ENCODE measurements at places on chromosomes 11 and 22. TPM values are rescaled to one million over a fixed set of nuclear protein-coding genes. Genes with fewer than 3 reads are reported as not detected.

The EHF gene
- not detected for total RNA-seq

The MPZL2 gene
- not detected for total RNA-seq

The PGM2L1 gene
- total RNA-seq = 2.0 TPM

The RIC3 gene
- not detected for total RNA-seq

The MN1 gene
- total RNA-seq = 4.5 TPM

The CAT gene
- 53.9 TPM for total RNA-seq

The HORMAD2 gene
- not detected for total RNA-seq

GRCh38 chr11:46700241-46701077 is at the start of the genes ARHGAP1 and ZNF408:
TSS of gene ARHGAP1 (minus strand) at chr11:46700619. CDS start at chr11:46696107, 4,512 bp downstream.
TSS of gene ZNF408 (plus strand) at chr11:46701031. CDS start at chr11:46701048, 17 bp downstream.
- DNase-seq = peak; percentile 99

DNA sequence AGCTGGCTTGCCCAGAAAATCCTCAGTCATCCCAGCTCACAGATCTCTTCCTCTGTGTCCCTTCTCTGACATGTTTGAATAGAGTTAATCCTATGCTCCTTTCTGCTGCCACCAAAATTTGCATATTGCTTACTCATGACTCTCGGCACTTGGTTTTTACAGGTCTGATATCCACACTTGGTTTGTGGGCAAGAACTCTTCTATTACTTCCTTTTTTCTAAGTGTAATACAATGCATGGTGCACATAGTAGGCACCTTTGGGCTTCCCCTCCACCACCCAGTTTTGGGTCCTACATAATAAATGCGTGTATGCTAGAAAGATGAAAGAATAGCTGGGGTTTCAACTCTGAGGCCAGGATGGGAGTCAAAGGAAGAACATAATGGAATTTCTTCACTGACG is 69.7 kb upstream of the GRK3 start:
- DNase-seq = no peak

DNA sequence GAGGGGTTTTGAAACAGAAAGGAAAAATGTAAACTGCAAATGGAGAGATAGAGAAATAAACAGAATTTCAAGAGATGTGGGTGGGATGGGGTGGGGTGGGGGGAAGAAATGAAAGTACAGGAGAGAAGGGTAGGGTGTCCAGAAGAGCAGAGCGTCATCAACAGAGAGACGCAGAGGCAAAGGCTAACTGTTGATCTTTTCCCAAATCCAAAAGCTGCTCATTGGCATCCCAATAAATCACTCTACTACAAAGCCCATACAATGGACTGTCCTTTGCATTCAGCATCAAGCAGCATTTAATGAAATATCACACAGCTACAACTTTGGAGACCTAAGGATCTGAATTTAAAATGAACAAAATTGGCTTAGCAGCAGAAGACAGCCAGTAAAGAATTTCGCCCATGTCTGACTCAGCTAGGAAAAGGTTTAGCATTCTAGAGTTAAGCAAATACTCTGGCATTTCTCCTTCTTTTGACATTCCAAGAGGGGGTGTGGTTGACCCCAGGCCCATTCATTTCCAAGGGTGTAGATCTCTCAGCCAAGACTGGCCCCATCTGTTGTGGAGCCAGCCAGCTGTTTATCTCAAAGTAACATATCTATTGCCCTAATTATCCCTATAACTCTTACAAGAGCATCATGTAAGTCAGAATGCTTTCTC is 1.5 kb downstream of the RAB30 start:
- peak; percentile 49 for DNase-seq

- DNase-seq = no peak
These were observed 60.8 kb upstream of the CTSC start for GRCh38 chr11:88398372-88398771.

DNA sequence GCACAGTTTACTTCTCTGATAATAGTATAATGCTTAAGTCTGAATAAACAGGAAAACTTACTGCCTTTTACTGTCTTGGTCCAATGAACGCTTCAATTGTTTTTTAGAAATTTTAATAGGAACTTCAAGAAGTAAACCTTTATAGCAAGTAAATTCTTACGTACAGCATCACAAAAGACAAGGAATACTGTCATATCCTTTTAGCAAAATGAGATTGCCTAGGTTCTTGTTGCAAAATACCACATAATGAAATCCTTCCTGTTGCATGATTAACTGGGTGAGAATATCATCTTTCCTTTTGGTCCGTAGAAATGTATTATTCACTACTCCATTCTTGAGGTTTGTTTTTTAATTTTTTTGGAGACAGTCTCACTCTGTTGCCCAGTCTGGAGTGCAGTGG is 22.3 kb upstream of the HIKESHI start:
- no peak for DNase-seq

DNA sequence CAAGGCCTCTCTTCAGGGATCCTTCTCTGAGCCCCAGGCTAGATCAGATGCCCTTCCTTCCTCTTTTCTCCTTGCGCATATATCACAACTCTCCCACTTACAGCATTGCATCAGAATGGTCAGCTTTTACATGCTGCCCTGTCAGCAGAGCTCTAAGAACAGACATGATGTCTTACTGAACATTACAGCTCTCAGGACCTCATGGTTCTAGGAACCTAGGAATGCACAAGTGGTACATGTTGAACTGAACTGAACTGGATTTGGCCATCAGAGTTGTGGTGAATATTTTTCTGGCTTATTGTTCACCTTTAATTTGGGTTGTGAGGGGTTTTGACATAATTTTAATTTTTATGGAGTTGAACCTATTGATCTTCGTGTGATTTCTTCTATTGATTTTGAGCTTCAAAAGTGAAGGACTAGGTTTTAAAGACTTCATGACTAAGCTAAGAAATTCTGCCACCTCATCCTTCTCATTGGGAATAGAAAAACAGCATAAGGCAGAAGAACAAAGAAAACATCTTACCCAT is 37.7 kb upstream of the SPON1 start:
- DNase-seq = no peak

DNA sequence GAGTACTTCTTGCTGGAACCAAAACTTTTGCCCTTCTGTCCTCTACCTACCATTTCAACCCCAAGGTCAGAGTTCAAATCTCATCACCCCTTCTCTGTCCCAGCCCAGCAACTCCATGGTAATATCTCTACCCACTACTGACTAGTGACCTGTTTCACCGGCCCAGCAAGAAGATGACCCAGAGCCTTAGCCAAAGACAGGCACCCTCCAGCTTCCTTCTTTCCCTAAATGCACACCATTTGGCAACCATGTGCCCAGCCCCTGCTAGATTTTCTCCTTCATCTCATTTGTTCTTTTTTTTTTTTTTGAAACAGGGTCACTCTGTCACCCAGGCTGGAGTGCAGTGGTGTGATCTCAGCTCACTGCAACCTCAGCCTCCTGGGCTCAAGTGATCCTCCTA is 14.9 kb downstream of the ARAP1 start:
- no peak for DNase-seq

DNA sequence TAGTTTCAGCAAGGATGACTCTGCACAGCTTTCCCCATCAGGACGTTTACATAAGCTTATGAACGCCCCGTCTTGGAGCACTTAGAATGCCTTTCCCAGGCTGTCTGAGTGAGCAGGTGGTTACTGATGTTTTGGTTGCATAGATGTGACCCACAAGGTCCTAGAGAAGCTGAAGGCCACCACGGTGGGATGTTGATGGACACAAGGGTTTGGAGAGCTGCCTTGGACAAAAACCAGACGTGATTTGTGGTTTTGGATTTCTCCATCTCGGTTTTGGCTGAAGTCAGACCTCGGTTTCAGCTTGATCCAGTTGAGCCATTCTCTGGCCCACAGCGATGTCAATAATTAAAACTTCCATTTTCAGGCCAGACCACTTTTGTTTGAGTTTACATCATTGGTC is 151.9 kb downstream of the LDLRAD3 start:
- no peak for DNase-seq

DNA sequence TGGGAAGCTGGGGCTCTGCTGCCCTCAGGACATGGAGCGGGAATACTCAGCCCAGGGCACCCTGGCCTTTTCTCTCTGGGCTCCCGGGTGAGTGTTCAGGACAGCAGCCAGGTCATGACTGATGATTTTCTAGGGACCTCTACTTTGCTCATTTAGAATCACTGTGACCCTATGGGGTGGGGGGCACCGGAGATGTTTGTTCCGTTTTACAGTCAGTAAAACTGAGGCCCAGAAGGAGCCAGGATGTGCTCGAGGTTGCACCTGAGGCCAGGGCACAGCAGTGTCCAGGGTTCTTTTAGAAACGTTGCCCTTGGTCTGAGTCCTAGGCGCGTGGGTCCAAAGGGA is 48.1 kb downstream of the SMIM38 start:
- DNase-seq = no peak

- DNase-seq = peak; percentile 58
These were observed 90.8 kb upstream of the SHANK2 start for GRCh38 chr11:71342951-71343827.

DNA sequence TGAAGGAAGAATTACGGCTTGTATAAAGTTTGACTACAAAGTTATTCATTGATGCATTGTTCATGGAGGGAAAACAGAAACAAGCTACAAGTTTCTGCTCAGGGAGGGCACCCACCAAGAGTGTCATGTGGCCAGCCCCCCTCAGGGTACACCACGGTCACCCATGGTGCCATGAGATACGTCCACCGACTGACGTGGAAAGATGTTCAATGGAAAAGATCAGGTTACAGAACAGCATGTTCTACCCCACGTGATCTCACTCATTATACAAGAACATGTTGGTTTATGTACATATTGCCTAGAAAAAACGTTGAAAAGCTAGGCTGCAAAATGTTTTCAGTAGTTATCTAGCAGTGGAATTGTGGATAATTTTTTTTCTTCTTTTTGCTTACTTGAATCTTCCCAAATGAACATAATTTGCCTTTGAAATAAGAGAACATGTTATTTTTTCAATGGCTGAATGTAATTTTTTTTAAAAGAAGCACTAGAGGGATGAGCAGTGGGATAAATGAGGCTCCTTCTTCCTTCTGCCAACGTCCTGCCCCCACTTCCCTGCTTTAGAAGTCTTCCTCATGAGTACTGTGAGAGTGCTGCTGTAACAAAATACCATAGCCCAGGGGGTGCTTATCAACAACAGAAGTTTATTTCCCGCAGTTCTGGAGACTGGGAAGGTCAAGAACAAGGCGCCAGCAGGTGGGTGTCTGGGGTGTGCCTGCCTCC is 22.5 kb downstream of the RCN1 start:
- no peak for DNase-seq

DNA sequence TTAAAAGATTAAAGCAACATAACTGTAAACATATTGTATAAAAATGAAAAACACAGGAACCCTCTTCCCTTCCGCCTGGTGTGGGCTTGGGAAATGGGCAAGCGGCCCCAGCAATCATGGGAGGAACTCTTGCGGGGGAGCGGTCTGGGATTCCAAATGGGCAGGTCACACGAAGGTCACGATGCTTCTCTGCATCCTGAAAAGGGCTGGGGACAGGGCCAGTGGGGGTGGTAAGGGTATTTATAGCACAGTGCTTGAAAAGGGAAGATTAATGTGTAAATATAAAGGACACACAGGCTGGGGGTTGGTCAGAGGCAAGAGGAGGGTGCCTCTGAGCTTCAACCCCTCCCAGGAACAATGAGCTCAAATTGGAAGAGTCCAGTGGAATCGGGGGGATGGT is 46.9 kb upstream of the OR4B1 start:
- no peak for DNase-seq

DNA sequence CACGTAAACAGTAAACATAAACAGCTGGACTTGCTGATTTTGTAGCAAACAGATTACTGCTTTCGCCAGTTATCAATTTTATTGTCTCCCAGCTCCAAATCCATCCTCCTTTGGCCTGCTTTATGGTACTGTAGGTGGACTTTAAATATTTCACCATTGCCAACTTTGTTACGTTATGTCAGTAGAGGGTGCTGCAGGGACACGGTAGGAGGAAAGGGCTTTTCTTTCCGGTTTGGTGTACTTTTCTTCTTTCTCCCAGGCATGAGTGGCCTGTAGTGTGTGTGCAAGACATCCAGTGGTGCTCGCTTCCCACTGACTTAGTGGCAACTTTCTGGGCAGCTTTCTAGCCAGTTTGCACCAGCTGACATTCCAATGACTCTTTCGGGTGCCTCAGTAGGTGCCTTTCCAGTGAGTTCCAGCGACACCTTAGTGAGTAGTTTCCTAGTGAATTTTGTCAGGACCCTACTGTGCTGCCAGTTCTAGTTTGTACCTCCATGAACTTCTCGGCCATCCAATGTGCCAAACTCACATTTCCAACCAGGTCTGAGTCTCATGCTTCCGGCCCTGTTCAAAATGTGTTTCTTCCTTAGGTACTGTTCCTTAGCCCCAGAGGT is 267.6 kb upstream of the TENM4 start:
- DNase-seq = no peak

DNA sequence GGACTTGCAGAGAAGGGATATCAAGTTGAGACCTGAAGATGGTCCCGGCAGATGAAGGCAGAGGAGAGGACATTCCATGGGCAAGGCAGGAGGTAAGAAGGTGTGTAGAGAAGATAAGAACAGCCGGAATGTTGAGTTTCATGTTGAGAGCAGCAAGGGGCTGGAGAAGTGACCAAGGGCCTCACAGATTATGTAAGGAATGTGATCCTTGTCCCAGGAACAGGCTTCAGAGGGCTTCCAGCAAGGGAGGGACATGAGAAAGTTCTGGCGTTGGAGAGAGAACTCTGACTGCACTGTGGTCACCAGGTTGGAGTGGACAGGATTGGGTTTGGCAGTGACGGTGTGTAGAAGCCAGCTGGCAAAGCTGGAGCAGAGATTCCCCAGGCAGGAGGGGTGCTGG is 27.6 kb upstream of the PPFIA1 start:
- no peak for DNase-seq

- DNase-seq = no peak
These were observed 106.0 kb upstream of the ASPHD2 start for GRCh38 chr22:26323013-26323412.

DNA sequence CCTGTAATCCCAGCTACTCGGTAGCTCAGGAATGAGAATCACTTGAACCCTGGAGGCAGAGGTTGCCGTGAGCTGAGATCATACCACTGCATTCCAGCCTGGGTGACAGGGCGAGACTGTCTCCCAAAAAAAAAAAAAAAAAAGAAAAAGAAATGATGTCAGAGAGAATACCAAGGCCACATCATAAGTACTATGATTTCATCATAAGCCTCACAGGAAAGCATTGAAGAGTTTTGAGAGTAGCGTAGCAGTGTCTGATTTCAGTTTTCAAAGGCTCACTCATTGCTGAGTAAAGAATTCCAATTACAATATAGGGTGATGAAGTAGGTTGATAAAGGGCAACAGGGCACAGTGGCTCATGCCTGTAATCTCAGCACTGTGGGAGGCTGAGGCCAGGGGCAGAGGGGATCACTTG is 88.8 kb downstream of the MRTFA start:
- DNase-seq = no peak

DNA sequence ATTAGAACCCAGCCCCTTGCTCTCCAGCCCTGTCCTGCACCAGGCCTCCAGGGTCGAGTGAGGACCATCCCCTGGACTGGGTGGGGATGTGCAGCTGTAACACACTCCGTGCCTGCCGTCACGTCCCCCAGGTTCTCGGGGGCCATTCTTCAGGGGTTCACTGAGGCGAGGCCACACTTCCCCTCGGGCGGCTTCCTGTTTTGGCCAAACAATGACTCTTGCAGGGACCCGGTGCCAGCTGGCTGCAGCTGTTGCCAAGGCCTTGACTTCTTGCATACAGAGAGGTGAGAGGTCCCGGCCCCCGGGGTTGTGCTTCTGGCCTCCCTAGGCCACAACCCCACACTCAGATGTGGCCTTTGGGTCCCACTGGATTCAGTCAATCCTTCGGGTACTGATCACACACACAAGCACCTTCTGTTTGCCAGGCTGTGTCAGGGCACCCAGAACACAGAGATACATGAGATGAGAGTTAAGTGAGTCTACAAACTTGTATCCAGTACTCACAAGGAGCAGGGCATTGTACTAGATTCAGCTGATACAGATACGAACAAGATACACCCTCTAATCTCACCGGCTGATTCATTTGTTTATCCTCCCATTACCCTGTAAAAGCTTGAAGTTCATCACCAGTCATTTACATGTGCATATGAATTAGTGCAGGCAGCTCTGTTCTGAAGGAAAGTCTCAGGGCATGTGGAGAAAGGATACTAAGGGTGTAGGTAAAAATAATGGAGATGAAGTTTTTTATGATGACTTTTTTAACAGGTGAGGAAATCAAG is 32.9 kb downstream of the LRRC32 start:
- DNase-seq = no peak

Measured in SJSA1 (cell line).